Osteocyte (in vitro differentiated cells): ENCODE measurements at places on chromosomes 6 and 20. TPM values are rescaled to one million over a fixed set of nuclear protein-coding genes. Genes with fewer than 3 reads are reported as not detected.

GRCh38 chr20:9402546-9402945, 111.8 kb upstream of the LAMP5 start:
- H3K36me3 ChIP-seq, result no peaks in the 10 kb centered on the region
- H3K4me1 ChIP-seq, result peaks cover 16% of the 10 kb centered on the region
- no peaks in the 10 kb centered on the region for H3K27me3 ChIP-seq

- peaks cover 23% of the 10 kb centered on the region for H3K4me1 ChIP-seq
- peaks cover 3% of the 10 kb centered on the region for H3K27me3 ChIP-seq
- H3K4me3 ChIP-seq, result no peak overlapping the region
- H3K27ac ChIP-seq, result no peak overlapping the region
- H3K36me3 ChIP-seq, result no peaks in the 10 kb centered on the region
Measured at GRCh38 chr20:24131281-24131680, 142.7 kb upstream of the GGTLC1 start.

DNA sequence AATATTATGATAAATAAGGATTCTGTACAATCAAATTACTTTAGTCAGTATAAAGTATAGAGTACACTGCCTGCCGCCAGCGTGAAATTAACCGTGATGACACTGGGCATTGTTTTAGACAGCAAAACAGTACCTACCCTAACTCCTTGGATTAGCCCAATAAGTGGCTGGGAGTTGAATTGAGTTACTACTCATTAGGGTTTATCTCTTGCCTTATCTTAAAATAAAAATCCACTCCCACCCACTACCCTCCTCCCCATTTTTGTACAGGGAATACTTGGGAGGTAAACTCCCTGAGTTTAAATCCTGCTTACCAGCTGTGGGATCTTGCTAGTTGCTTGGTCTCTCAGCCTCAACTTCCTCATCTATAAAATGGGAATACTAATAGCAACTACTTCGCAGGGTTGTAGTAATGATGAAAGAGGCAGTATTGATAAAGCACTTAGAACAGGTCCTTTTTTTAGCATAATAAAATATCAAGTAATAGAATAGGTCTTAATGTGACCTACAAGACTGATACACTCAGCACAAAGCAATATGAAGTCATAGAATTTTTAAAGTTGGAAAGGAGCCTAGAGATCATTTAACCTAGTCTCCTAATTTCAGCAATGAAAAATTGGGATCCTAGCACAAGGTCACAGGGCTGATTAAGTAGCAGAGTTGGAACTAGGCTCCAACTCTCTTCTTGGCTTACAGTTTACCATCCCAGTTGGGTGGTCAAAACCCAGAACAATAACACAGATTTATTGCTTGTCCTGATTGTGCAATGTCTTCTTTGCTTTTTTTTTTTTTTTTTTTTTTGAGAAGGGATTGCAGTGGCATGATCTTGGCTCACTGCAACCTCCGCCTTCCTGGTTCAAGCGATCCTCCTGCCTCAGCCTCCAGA, 23.8 kb downstream of the PHACTR2 start:
- no peak for DNase-seq
- peaks cover 34% of the 10 kb centered on the region for H3K36me3 ChIP-seq
- peak overlapping the region; percentile 95 for H3K27ac ChIP-seq
- H3K27me3 ChIP-seq, result no peaks in the 10 kb centered on the region

GRCh38 chr20:14888134-14888533, 550.7 kb upstream of the FLRT3 start:
- no peak for DNase-seq
- no peak overlapping the region for H3K4me3 ChIP-seq
- H3K36me3 ChIP-seq, result no peaks in the 10 kb centered on the region
- no peaks in the 10 kb centered on the region for H3K27me3 ChIP-seq
- H3K27ac ChIP-seq, result no peak overlapping the region
- no peaks in the 10 kb centered on the region for H3K4me1 ChIP-seq

DNA sequence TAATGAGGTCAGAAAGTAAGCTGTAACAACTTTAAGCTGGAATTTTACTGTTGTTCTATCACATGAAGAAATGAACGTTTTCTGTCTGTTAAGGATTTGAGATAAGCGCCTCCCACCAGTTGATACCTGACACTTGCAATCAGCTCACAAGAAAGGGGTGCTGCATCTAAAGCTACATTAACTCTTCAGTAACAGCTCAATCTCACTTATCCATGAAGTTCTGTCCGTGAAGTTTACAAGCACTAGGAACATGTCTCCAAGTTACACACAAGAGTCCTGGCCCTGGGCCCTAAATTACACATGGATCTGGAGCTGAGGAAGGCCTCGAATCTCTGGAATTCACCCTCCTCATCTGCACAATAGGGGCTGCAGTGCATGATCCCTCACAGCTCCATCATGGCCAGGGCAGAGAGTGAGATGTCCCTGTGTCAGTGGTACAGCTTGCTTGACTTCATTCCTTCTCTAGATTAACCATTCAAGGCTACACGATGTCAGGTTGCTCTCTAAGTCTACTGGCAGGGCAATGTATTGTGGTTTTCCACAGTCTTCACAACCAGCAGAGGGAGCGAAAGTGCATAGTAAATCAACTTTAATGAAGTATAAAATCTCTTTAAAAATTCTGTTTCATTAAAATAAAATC, 182.4 kb upstream of the MCHR2 start:
- no peaks in the 10 kb centered on the region for H3K27me3 ChIP-seq
- H3K27ac ChIP-seq, result peak overlapping the region; percentile 91
- no peaks in the 10 kb centered on the region for H3K36me3 ChIP-seq
- no peak overlapping the region for H3K4me3 ChIP-seq
- no peak for DNase-seq

SLC16A10 gene
- total RNA-seq, result not detected in 2 replicates

GRCh38 chr6:3516092-3516491, 59.2 kb upstream of the SLC22A23 start:
- peaks cover 39% of the 10 kb centered on the region for H3K4me1 ChIP-seq
- no peak overlapping the region for H3K4me3 ChIP-seq
- no peaks in the 10 kb centered on the region for H3K27me3 ChIP-seq
- H3K27ac ChIP-seq, result no peak overlapping the region
- no peak for DNase-seq
- H3K36me3 ChIP-seq, result no peaks in the 10 kb centered on the region

DNA sequence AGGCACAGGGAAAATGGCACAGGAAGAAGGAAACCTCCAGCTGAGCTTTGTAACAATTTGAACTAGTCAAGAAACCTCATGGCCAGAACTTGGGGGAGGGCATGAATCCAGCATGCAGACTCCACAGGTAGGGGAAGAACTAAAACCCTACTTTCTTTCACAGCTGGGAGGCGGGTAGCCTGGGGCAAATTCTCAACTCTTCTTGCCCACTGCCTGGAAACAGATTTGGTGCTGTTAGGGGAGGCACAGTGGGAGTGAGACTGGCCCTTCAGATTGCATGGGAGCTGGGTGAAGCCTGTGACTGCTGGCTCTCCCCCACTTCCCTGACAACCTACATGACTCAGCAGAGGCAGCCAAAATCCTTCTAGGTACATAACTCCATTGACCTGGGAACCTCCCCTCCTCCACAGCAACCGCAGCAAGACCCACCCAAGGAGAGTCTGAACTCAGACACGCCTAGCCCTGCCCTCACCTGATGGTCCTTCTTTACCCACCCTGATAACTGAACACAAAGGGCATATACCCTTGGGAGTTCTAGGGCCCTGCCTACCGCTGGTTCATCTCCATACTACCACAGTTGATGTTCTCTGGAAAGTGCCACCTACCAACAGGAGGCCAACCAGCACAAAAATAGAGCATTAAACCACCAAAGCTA, 37.2 kb upstream of the TRIM27 start:
- no peak overlapping the region for H3K4me3 ChIP-seq
- no peaks in the 10 kb centered on the region for H3K4me1 ChIP-seq
- no peak overlapping the region for H3K27ac ChIP-seq
- peaks cover 21% of the 10 kb centered on the region for H3K27me3 ChIP-seq
- peaks cover 2% of the 10 kb centered on the region for H3K36me3 ChIP-seq
- no peak for DNase-seq

GRCh38 chr20:49559411-49560081, 8.4 kb downstream of the PTGIS start:
- H3K27me3 ChIP-seq, result peaks cover 3% of the 10 kb centered on the region
- H3K4me3 ChIP-seq, result no peak overlapping the region
- no peak for DNase-seq
- H3K36me3 ChIP-seq, result peaks cover 17% of the 10 kb centered on the region
- H3K27ac ChIP-seq, result peak overlapping the region; percentile 37
- H3K4me1 ChIP-seq, result peaks cover 79% of the 10 kb centered on the region

GLP1R gene
- total RNA-seq, result not detected in 2 replicates

DNA sequence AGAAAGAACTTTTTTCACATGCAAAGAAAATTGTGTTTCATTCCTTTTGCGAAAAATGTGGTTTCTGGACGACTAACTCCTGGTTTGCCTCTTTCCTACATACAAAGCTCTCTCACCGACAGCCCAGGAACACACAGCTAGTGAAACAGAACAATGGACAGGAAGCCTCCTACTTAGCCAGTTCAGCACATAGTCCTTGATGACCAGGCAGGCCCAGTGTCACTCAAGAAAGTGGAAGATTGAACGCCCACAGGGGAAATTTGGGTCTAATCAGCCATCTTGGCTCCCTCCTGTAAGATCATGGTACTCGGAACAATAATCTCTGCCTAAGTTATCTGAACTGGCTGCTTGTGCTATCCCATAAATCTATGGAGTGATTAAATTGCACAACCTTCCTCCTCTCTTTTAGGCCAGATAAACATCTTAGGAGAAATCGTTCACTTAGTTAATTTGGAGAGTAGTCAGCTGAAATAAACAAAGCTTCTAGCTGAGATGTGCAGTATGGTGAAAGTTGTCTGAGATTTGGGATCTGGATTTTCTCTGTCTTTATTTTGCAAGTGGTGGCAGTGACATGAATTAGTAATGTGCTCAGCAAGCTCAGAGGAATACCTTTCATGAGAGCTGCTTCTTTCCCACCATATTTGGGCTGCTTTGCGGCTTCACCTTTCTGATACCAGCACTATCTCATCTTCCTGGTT, 147.0 kb downstream of the MTFR2 start:
- no peaks in the 10 kb centered on the region for H3K4me1 ChIP-seq
- no peak for DNase-seq
- H3K27me3 ChIP-seq, result no peaks in the 10 kb centered on the region
- no peaks in the 10 kb centered on the region for H3K36me3 ChIP-seq
- no peak overlapping the region for H3K4me3 ChIP-seq
- H3K27ac ChIP-seq, result no peak overlapping the region

GRCh38 chr20:36093025-36093803, 61.3 kb upstream of the EPB41L1 start:
- H3K4me1 ChIP-seq, result peaks cover 36% of the 10 kb centered on the region
- no peaks in the 10 kb centered on the region for H3K36me3 ChIP-seq
- H3K27me3 ChIP-seq, result peaks cover 5% of the 10 kb centered on the region

DNA sequence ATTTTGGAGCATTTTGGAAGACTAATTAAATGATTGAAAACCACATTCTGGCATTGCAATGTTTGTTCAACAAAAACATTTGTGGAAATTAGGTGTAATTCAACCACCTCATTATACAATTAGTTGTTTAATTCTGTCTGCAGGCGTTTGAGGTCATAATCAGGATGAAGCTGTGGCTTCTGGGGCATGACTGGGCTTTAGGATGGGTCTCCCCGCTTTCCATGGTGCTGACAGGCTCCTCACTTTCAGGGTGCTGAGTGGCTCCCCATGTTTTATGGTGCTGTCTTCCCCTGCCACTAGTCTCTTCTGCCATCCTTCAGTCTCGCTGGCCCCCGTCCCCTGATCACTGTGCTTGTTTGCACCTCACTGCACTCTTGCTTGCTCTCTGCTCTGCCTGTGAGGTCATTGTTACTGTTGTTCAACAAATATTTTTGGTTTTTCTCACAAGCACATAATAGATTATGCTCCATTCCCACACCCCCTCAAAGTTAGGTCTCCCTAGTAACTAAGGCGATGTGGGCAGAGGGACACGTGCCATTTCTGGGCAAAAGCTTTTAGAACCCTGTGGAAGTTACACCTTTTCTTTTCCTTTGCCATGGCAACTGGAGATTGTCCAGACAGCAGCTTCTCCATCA, 25.4 kb upstream of the ZNF831 start:
- no peaks in the 10 kb centered on the region for H3K36me3 ChIP-seq
- no peak for DNase-seq
- H3K27me3 ChIP-seq, result no peaks in the 10 kb centered on the region
- H3K4me1 ChIP-seq, result no peaks in the 10 kb centered on the region
- no peak overlapping the region for H3K27ac ChIP-seq
